ENCODE measurements at places on chromosomes 1 and 21. TPM values are rescaled to one million over a fixed set of nuclear protein-coding genes. Genes with fewer than 3 reads are reported as not detected.

The C1orf141 gene
- not detected for total RNA-seq

The TRIM45 gene
- total RNA-seq: 1.3 TPM

The ADCY10 gene
- under 0.01 TPM for total RNA-seq

The TSPAN1 gene
- 0.45 TPM for total RNA-seq

The TAS1R3 gene
- 0.19 TPM for total RNA-seq

Measured in endothelial cell of coronary artery (primary cell).